Left renal pelvis (tissue), 4 donors: ENCODE measurements at places on chromosomes 7 and 10. TPM values are rescaled to one million over a fixed set of nuclear protein-coding genes. Genes with fewer than 3 reads are reported as not detected.
A peak's percentile ranks its signal among the peaks of the same experiment; 100 is the strongest.

The TMEM229A gene
- 0.20 TPM for polyA plus RNA-seq

The LDB3 gene
- 0.68 TPM for polyA plus RNA-seq

DNA sequence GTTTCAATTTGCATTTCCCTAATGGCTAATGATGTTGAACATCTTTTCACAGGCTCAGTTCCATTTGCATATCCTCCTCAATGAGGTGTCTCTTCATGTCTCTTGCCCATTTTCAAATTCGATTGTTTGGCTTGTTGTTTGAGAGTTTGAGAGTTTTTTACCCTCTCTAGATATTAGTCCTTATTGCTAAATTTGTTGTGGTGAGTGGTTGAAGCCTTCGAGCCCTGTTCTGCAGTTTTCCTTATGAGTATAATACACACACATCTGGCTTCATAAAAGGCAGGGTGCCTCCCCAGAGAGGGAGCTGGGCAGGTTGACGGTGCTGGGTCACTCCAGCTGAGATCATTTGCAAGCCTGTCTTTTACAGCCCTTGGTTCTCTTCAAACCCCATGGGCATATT is 65.1 kb downstream of the RGS10 start:
- DNase-seq, result no peak

- DNase-seq, result no peak
These were observed 49.2 kb upstream of the FAM133B start for GRCh38 chr7:92639213-92639896.

DNA sequence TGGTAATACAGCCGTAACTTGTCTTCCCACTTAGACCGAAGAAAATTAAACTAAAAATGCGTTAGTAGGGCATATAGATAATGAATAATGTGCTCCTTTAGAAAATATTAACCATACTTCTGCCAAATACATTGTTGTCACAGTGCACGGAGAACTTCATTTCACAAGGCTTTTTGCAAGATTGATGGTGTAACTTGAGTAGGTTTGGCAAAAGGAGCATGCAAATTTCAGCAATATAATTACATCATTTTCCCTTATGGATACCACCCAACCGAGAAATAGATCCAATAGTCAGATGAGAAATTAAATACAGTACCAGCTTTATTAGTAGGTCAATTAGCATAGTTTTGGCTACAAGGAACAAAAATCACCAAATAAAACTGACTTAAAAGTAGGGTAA is 792.6 kb upstream of the C7orf33 start:
- DNase-seq, result no peak

DNA sequence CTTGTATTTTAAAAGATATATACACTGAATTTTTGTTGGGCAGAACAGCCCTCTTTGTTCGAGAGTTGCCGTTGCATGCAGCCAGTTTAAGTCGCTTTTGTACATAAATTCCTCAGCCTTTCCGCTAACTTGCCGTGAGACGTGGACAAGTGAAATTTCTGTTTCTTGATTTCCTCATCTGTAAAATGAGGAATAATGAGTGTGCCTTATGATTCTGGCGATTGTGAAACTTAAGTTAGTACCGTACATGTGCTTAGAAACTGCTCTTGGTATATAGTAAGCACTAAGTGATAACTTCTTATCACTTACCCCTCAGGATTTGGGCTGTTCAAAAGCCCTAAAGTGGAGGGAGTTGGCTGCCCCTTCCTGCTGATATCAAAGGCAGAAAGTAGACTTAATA is 1.4 kb downstream of the CCNJ start:
- DNase-seq, result no peak

DNA sequence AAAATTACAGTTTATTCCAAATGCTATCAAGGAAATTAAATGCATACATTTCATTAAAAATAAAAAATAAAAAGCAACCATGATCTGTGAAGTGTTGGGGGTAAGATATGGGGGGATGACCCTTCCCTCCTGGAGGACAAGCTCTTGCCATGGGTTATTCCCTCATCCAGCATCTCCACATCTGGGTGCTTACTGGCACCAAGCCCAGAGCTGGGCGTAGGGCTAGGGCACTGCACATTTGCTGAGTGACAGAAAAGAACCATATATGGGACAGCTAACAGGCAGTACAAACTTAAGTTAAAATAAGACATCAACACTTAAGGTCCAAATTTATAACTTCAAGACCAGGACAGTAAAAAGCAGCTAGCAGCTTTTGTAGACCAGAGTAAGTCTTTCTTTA is 10.2 kb downstream of the CCDC6 start:
- no peak for DNase-seq

GRCh38 chr10:35356725-35357092 is 20.4 kb downstream of the CCNY start:
- no peak for DNase-seq

The ABCA13 gene
- polyA plus RNA-seq, result 1.4 TPM

GRCh38 chr7:111529507-111530355 is 32.6 kb downstream of the IMMP2L start:
- no peak for DNase-seq

GRCh38 chr10:18879284-18879683 is 169.3 kb upstream of the MALRD1 start:
- DNase-seq, result no peak

The IL15RA gene
- polyA plus RNA-seq, result 2.3 TPM

DNA sequence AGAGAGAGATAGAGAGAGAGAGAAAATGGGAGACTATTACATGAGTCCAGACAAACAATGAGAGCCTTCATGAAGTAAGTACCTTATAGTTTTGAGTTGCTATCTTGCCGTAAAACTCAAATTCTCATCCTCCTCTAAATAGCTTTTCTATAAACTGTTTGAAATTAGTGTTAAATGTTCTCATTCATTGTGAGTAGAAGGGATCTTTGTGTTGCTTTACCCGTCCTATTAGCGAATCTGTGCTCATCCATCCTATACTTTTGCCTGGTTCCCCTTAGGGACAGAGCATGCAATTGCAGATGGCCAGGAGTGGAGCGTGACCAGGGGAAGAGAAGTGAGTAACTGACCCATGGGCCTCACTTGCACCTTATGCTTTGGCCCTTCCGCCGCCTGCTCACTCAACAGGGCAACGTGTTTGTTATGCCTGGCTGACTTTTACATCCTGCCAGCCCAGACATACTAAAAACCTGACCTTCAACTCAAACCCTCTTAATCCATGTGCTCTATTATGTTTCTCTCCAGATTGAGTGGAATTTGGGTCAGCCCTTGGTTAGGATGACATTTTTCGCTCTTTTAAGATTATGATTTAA is 244.2 kb upstream of the YAE1 start:
- no peak for DNase-seq

DNA sequence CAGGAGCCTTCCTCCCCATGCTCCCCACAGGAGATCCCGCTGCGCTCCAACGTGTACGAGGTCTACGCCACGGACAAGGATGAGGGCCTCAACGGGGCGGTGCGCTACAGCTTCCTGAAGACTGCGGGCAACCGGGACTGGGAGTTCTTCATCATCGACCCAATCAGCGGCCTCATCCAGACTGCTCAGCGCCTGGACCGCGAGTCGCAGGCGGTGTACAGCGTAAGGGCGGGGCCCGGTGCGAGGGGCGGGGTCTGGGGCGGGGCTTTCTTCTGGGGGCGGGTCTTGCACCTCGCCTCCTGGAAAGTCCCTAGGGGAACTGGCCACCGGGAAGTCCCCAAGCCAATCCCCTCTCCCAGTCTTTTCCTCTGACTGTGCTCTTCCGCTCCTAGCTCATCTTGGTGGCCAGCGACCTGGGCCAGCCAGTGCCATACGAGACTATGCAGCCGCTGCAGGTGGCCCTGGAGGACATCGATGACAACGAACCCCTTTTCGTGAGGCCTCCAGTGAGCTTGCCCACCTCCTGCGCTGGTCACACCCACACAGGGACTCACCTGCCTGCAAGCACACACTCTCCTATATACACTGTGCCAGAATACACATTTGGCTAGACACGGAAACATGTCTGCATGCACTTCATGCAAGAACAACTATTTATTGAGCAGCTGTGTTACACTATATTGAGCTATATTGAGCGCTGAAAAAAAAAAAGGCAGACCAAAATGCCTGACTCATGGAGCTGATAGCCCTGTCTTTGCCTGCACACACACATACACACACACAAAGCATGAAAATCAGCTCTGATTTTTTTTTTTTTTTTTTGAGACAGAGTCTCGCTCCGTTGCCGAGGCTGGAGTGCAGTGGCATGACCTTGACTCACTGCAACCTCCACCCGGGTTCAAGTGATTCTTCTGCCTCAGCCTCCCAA is 32.7 kb upstream of the VSIR start:
- no peak for DNase-seq

The SLC39A12 gene
- polyA plus RNA-seq, result not detected

The PLEKHS1 gene
- 0.14 TPM for polyA plus RNA-seq

The STAMBPL1 gene
- 3.3 TPM for polyA plus RNA-seq

The SLC26A5 gene
- polyA plus RNA-seq, result 0.22 TPM

The FAM13C gene
- 8.0 TPM for polyA plus RNA-seq

The TRRAP gene
- 44.3 TPM for polyA plus RNA-seq

DNA sequence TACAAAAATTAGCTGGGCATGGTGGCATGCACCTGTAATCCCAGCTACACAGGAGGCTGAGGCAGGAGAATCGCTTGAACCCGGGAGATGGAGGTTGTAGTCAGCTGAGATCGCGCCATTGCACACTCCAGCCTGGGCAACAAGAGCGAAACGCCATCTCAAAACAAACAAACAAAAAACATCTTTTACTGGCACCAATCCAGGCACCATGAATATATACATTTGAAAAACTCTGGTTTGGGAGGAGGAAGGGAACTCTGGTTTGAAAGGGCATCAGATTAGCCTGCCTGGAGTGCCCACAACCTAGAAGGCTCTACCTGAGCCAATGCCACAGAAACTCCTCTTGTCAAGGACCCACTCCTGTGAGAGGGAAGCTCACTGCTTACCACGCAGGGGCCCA is 15.9 kb downstream of the POLL start:
- DNase-seq, result no peak

The GCK gene
- 3.8 TPM for polyA plus RNA-seq

The HSPA12A gene
- 49.7 TPM for polyA plus RNA-seq

The PDLIM1 gene
- 81.8 TPM for polyA plus RNA-seq

- DNase-seq, result peak; percentile 10
These were observed 209.0 kb downstream of the CACNA2D1 start for GRCh38 chr7:82234457-82235049.

The GNAT3 gene
- polyA plus RNA-seq, result not detected

The OLAH gene
- 0.34 TPM for polyA plus RNA-seq

GRCh38 chr7:18429547-18429946 is 66.0 kb upstream of the HDAC9 start:
- DNase-seq, result no peak

- DNase-seq, result no peak
These were observed 38.7 kb downstream of the ZNF467 start for GRCh38 chr7:149734791-149735075.

DNA sequence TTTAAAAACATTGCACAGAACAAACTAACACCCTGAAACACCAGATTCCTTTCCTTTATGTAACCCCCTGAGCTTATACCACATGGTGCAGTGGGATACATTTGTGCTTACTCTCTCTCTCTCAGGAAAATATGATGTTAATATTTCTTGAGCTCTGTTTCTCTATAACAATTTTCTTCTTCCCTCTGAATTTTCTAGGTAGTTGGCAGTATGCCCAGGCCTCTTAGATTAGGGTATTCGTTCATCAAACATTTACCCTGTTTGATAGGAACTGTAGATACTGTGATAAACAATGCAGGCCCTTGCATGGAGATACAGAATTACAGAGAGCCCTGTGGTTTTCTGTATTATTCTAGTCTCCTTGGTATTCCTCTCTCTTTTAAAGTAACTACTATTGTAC is 567.8 kb downstream of the IPMK start:
- DNase-seq, result no peak

DNA sequence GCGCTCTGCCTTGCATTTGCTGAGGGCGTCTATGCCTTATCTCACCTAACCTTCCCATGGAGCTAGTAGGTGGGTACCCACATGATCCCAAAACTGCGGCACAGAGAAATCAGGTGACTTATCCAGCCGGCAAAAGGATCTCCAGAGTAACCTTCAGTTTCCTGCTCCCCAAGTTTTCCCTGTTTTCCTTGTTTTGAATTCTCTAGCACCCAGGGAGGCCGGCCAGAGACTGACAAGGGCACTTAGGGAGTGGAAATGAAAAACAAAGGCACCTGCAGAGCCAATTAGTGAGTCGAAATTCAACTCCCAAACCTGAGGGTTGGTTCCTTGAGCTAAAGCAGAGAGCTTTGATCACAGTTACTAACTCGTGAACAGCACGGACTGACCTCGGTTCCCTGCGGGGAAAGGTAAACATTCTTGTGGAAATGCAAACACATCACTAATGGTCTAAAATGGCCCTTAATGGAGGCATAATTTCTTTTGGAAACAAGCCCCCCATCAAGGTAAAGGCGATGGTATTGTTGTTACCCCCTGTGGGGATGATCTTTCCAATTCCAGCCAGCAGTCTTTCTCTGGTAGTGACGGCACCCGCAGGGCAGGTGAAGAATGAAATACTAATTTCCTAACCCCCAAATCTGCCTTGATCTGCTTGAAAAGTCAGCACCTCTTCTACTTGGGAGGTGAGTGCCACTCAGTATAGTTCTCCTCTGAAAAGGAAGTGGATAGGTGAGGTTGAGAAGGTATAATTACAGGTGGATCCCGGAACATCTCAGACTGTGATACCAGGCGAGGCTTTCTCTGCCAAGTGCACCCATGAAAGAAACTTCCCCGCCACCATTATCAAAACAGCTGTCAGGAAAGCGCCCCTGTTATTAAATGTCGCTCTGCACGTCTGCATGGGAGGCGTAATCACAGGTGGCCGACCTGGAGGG is 365.6 kb upstream of the AUTS2 start:
- no peak for DNase-seq

DNA sequence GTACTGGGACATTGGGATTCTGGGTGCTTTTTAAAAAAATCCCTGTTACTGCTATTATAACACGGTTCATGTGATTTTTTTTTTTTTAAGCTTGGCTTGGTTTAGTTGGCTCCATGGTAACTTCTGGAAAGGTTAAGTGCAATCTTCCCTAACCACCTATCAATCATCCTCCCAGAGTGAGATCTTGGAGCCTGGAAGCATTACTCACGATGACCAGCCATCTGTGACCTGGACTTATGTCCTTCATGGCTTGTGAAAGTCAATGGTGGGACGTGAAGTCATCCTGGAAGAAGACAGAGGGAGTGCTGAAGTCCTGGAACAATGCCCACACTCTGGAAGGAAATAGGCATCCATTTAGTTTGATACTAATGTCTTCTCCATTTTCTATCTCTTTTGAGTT is 135.5 kb upstream of the FRMD4A start:
- no peak for DNase-seq

DNA sequence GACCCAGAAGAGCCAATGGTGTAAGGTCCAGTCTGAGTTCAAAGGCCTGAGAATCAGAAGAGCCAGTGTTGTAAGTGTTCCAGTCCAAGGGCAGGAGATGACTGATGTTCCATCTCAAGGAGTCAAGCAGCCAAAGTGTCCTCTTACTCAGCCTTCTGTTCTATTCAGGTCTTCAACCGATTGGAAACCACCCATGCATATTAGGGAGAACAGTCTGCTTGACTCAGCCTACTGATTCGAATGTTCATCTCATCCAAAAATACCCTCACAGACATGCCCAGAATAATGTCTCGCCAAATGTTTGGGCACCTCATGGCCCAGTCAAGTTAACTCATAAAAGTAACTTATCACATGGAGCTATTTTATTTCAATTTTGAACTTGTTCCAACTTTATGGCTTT is 2.9 kb upstream of the WDFY4 start:
- no peak for DNase-seq

- DNase-seq, result no peak
These were observed 19.9 kb upstream of the MAP3K8 start for GRCh38 chr10:30413996-30414576.
